SK-N-DZ (cell line): ENCODE measurements at places on chromosomes 1 and 21.

DNA sequence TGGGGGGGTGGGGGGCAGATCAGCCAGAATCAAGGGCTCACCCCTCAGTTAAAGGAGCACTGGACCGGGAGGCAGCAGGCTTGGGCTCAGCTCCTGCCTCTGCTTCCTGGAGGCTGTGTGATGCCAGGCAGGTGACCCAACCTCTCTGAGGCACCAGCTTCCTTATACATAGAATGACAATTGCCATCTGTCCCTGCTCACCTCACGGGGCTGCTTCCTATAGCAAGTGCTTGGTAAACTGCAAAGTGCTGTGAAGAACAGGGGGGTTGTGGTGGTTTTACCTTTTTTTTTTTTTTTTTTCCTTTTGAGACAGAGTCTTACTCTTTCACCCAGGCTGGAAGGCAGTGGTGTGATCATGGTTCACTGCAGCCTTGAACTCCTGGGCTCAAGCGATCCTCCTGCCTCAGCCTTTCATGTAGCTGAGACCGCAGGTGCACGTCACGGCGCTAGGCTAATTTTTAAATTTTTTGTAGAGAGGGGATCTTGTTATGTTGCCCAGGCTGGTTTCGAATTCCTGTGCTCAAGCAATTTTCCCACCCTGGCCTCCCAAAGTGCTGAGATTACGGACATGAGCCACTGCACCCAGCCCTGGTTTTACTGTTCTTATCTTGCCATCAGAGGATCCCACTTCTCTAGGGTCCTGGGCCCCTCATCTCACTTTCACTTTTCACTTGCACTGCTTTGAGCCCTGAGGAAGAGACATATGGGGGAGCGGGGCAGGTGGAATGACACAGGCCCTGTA, 11.6 kb downstream of the KCNQ4 start:
- DNase-seq = no peak

DNA sequence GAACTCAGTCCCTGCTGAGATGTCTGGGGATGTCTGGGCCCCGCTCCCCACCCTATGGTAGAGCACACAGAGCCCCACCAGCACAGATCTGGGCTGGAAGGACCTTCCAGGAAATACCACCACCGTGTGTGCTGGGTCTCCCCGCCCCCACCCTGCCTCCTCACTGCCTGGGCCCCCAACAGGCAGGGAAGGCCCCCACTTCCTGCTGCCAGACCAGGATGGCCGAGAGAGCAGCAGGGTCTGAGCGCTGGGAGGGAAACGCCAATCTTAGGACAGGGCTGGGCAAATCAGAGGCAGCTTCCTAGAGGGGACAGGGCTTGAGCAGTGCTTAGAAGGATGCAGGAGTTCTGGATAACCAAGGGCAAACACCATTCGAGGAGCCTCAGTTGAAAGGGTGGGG, 11.9 kb downstream of the ADGRB2 start:
- DNase-seq = no peak

- no peak for DNase-seq
Measured at GRCh38 chr1:155004352-155005075, 1.9 kb downstream of the ZBTB7B start.

DNA sequence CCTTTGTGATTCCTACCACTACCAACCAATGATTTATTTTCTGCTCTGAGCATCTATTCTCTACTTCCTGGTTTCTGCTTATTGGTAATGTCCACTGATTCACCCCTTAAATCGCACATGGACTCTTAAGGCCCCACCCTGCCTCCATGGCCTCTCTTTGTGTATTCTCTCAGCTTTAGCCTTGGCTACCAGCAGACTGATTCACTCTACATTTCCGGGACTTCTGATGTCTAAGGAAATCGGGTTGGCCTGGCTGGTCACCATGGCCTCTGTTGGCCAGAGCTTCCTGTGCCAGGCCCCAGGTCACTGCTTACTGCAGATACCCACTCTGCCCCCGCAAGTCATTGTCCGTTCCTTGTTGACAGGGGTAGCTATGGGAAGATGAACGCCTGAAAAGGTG, 40.9 kb downstream of the PDPN start:
- DNase-seq = no peak

DNA sequence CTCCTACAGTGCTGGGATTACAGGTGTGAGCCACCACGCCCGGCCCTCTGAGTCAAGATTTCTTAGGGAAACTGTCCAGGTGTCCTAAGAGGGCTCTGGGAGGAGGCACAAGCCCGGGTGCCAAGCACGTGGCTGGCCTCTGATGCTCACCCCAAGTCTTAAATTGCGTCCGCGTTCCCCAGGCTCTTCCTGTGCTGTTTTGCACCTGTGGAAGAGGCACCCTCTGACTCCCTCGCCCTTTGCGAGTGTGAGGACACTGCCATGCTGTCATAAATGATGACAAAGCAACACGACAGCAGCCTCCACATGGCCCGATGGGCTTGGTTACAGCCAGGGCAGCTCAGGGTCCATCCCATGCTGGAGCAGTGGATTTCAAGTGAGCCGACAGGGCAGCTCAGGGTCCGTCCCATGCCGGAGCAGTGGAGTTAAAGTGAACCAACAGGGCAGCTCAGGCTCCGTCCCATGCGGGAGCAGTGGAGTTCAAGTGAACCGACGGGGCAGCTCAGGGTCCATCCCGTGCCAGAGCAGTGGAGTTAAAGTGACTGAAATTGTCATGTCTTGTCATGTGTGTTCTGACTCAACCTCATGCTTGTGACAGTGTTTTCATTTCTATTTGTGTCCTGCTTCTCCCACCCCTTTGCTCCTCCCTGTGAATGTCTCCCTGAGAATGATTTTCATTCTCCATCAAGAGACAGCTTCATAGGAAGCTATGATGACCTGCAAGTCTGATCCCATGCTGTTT, 33.9 kb downstream of the PCNT start:
- no peak for DNase-seq

- DNase-seq = no peak
Measured at GRCh38 chr1:32878183-32878582, 7.5 kb upstream of the FNDC5 start.

DNA sequence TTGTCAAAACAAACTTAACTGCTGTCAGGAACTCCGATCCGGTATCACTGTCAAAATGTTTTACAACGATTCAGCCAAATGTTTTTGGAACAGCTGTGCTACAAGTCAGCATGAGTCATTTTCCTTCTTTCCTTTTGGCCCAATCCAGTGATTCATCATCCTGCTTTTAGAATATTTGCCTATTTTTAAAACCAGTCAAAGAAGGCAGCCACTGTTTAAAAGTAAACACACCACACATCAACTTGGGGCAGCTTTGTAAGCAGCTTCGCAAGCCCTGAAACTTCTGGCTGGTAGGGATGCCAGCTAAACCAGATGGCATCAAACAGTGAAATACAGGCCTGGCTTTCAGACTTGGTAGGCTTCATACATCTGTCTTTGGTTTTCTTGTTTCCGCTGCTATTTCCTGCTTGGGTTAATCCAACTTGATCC, 14.9 kb downstream of the MAP3K7CL start:
- DNase-seq = no peak

- no peak for DNase-seq
Measured at GRCh38 chr1:26787381-26787705, 407 bp upstream of the PIGV start.

- no peak for DNase-seq
Measured at GRCh38 chr1:60213253-60213652, 139.7 kb upstream of the C1orf87 start.

GRCh38 chr1:28161751-28162150, 14.7 kb downstream of the PTAFR start:
- DNase-seq = no peak

DNA sequence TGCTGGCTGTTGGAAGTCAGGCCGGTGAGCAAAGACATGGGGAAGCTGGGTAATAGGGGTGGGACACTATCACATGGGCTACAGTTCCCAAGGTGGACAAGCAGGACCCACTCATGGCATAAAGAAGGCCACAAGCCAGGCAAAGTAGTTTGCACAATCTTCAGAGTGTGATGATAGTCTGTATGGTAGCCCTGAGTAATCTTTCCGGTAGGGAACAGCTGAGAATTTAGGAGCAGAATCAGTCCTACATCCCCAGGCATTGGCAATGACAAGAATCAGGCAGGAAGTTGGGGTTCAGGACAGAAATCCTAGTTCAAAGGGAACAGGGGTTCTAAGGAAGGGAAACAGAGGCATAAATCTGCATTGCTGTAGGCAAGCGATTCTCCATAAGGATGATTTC, 23.9 kb upstream of the SPATA6 start:
- no peak for DNase-seq

- DNase-seq = peak; percentile 64
Measured at GRCh38 chr1:242132121-242132817, 133.4 kb upstream of the MAP1LC3C start.

- DNase-seq = no peak
Measured at GRCh38 chr21:45279446-45280177, 8.1 kb downstream of the POFUT2 start.

- no peak for DNase-seq
Measured at GRCh38 chr1:43577655-43578542, 47.2 kb downstream of the PTPRF start.

DNA sequence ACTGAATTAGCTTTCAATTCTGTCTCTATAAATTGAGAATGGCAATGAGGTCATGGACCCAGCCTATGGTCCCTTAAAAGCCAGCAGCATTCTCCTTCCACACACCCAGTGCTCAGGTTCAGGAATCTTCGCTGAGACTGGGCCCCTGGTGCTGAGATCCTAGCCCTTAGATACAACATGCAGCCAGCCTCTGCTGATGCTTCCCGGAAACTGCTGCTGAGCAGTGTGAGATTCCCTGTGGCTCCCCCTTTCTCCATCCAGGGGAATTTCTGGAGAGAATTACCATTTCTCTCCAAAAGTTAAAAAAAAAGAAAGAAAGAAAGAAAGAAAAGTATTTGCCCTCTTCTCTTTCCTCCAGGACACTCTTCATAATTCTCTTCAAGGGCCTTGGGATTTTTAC, 31.7 kb upstream of the RALGPS2 start:
- peak; percentile 12 for DNase-seq

DNA sequence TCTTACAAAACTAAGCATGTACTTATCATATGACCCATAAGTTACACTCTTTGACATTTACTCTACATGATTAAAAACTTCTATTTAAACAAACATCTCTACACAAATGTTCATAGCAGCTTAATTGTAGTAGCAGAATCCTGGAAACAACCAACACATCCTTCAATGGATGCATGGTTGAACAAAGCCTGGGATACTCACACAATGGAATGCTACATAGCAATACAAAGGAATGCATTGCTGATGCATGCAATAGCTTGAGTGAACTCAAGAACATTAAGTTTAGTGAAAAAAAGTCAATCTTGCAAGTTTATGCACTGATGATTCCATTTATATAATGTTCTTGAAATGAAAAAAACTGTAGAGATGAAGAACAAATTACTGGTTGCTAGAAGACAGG, 686.9 kb downstream of the LRRIQ3 start:
- no peak for DNase-seq

DNA sequence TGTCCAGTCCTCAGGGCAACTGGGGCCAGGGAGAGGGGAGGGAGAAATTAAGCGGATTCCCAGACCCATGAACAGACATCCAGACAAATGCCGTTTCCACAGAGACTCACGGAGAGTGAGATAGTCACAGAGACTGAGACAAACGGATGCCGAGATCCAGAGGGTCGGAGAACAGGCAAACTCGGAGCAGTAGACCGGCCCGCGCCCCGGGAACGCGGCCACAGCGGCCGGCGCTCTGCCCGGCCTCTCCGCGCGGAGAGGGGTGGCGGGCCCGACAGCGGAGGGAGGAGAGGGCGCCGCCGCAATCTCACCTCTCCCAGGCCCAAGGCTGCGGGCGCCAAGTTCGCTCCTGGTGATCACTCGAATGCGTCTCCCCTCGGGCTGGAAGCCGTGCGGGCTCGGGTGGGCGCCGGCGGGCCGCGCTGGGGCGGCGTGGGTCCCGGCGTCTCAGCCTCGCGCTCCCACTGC, 831 bp upstream of the FOXD2 start:
- DNase-seq = no peak

DNA sequence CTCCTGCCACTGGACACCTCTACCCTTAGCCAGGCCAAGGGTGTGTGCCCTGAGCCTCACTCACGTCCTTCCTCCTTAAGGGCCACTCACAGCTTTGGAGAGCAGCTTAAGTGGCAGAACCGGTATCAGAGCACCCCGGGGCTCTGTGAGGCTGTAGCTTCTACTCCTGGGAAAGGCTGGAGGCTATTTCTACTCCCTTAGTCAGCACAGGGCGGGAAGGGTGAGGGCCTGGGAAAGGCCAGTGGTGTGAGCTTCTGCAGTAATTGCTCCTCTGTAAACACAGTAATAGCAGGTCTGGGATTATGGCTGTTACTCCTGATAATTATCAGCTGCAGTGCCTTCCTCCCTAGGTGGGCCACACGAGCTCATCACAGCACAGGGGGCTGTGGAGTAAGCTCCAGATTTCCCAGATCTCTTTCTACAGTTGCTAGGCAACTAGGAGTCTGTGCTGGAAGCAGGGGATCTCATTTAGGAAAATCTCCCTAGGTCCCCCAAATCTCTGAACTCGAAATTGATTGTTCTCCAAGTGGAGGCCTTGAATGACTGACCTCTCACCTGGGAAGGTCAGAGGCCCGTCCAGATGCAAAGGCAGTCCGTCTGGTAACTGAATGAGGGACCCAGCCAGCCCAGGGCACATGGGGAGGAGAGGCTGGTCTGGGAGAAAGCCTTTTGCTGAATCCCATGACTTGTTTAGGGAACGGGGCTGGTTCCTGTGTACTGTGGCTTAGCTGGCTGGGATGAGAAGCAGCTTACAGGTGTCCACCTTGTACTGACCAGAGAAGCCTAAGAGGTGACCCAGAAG, 29.3 kb downstream of the IER5 start:
- DNase-seq = peak; percentile 70

DNA sequence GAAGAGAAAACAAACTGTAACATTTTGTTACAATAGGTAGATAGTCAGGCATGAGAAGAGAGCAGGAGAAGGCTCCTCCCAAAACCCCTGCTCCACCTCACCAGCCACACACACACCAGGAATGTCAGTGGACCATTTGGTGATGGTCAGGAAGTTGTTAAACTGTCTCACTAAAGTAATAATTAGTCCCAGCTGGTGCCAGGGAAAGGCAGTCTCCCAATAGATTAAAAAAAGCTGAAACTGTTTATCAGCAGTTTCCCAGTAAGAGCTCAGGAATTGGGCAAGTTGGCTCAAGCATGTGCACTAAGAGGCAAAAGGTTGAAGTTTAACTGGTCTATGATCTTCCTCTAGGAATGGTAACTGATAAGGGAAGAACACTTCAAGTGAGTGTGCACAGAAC, 249.6 kb downstream of the COL11A1 start:
- no peak for DNase-seq
